ENCODE measurements at places on chromosomes 2 and 18. TPM values are rescaled to one million over a fixed set of nuclear protein-coding genes. Genes with fewer than 3 reads are reported as not detected.

The HTR2B gene
- total RNA-seq, result 0.33 TPM

The ATL2 gene
- total RNA-seq, result 80.7 TPM

The C2orf74 gene
- total RNA-seq, result 17.8 TPM

The MAP3K20 gene
- total RNA-seq, result 41.7 TPM

The CCDC121 gene
- 3.3 TPM for total RNA-seq

The MAL gene
- 3.7 TPM for total RNA-seq

The SLC5A7 gene
- total RNA-seq, result 0.40 TPM

The PRKAG3 gene
- total RNA-seq, result not detected

The KIAA2012 gene
- 1.4 TPM for total RNA-seq

The KIF1A gene
- not detected for total RNA-seq

The WDPCP gene
- 9.3 TPM for total RNA-seq

The FAM168B gene
- total RNA-seq, result 86.9 TPM

The COL4A3 gene
- total RNA-seq, result 32.9 TPM

The LIMS2 gene
- 117 TPM for total RNA-seq

The MAP2 gene
- total RNA-seq, result 51.3 TPM

The CFAP65 gene
- total RNA-seq, result 0.26 TPM

The B3GNT7 gene
- 99.8 TPM for total RNA-seq

The FAP gene
- total RNA-seq, result 6.9 TPM

The SIX3 gene
- not detected for total RNA-seq

The ABCG5 gene
- not detected for total RNA-seq

The EN1 gene
- not detected for total RNA-seq

The TIGD1 gene
- 2.6 TPM for total RNA-seq

The SPHKAP gene
- total RNA-seq, result not detected

The HOXD11 gene
- total RNA-seq, result not detected

The C2orf80 gene
- not detected for total RNA-seq

The MPP4 gene
- not detected for total RNA-seq

The MC2R gene
- not detected for total RNA-seq

The DNAJC5G gene
- total RNA-seq, result not detected

The DUSP19 gene
- 1.4 TPM for total RNA-seq
